ENCODE measurements at places on chromosomes 6 and 20.

DNA sequence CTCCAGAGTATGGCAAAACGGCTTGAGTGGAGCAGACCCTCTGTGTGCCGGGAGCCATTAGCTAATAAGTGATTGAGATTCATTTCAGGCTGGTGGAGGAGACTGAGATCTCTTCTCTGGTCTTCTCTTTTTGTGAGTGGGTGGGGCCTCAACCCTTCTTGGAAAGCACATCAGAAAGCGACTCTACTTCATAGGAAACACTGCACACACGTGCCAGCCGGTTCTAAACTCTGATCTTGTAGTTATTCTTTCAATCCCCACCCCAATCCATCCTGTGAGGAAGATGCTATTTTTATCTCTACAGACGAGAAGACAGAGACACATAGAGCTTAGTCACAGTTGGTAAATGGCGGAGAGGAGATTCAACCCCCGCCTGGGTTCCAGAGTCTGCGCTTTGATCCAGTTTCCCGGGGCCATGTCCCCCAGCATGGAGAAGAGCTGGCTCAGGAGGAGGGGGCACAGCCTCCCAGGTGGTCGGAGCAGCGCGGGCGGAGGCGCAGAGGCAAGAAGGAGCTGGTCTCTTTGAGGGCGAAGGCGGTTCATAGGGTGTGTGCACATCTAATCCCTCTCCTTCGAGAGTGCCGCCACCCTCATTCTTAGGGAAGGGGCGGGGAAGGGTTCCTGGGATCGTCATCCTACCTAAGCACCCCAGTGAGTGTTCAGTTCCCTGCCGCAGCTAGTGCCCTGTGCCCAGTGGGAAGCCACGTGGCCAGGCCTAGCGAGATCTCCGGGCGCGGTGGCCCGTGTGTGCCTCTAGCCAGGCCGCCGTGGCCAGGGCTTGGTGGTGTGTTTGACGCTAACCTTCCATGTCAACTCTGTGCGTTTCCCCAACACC is 49.0 kb upstream of the TAGAP start:
- DNase-seq, result no peak

GRCh38 chr6:7559196-7559595 is 17.7 kb downstream of the DSP start:
- no peak for DNase-seq

DNA sequence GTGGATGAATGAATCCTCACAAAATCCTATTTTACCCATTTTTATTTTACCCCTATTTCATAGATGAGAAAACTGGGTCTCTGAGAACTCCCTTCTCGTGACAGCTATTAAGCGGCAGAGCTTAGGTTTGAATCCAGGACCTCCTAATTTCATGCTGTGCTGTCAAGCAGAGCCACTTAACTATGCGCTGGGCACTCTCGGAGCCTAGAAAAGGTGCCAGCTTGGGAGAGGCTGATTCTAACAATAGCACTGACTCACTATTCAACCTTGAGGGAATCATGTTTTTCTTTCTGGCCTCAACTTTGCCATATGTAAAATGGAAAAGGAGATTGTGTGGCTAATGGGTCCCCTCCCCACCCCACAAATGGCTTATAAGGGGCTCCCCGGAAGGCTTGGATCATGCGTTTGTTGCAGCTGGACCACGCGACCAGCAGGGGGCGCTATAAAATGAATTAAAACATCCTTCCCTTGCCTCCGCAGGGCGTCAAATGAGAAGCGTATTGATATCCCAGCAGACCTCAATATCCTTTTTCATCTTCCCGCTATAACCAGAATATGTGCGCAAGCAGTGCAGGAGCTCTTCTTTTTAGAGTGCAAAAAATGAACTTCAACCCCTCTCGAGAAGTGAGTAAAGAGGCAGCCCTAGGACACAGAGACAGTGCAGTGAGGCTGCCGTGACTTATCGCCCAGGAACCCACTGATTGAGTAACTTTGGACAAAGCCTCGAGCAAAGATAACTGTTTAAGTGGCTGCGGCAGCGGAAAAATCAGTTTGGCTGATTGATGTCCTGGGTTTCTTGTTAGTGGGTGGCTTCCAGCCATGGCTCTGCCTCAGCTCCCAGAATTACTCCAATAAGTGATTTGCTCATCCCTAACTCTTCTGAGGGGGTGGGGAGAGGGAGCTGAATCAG is 12.8 kb upstream of the PDYN start:
- no peak for DNase-seq

DNA sequence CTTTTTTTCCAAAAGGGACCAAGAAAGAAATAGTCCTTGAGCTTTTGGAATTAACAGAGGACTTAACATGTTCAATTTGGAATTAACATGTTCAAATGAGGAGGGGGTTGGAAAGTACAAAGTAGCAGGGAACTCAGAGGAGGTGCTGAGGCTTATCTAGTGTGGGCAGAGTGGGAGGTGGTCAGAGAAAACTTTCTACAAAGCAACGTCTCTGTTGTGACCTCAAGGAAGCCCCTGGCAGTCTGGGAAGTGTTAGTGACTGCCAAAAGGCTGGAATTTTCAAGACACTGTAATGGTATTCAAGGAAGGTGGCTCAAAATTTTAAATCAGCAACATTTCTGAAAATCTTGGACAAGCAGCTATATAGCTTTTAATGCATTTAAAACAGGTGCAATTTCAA is 7.3 kb downstream of the ECI2 start:
- no peak for DNase-seq

GRCh38 chr6:70221025-70221714 is 81.7 kb downstream of the COL9A1 start:
- no peak for DNase-seq

- no peak for DNase-seq
Observed at GRCh38 chr6:128275681-128276080, 244.7 kb downstream of the PTPRK start.
